Testis (tissue), 5 donors: ENCODE measurements at places on chromosomes 13 and 19. TPM values are rescaled to one million over a fixed set of nuclear protein-coding genes. Genes with fewer than 3 reads are reported as not detected.

Gene NAPSA
- 11.5 TPM for polyA plus RNA-seq

GRCh38 chr19:54114340-54115108 is 933 bp downstream of the TFPT start:
- peak; percentile 42 for DNase-seq

GRCh38 chr13:25699056-25699455 is 327.3 kb downstream of the ATP8A2 start:
- no peak for DNase-seq

DNA sequence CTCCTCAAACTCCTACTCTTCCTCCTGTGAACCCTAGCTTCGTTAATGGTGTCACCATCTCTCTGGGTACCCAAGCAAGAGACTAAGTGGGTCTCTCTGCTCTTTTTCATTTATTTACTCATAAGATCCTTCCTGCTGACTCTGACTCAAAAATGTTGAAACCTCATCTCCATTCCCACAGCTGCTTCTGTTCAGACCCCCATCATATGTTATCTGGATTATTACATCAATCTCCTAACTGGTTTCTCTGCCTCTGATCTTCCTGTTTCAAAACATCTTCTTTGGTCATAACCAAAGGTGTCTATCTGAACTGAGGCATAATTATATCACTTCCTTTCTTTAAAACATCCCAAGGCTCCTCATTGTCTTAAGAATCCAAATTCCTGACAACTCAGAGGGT is 2.0 kb upstream of the MEDAG start:
- DNase-seq, result no peak

GRCh38 chr19:18991006-18991405 is 42.3 kb downstream of the SUGP2 start:
- DNase-seq, result no peak
